Activated gamma-delta T cell treated with Interleukin-2 at 50 U/mL for 16 hours (primary cell): ENCODE measurements at places on chromosomes 4 and X.
A peak's percentile ranks its signal among the peaks of the same experiment; 100 is the strongest.

DNA sequence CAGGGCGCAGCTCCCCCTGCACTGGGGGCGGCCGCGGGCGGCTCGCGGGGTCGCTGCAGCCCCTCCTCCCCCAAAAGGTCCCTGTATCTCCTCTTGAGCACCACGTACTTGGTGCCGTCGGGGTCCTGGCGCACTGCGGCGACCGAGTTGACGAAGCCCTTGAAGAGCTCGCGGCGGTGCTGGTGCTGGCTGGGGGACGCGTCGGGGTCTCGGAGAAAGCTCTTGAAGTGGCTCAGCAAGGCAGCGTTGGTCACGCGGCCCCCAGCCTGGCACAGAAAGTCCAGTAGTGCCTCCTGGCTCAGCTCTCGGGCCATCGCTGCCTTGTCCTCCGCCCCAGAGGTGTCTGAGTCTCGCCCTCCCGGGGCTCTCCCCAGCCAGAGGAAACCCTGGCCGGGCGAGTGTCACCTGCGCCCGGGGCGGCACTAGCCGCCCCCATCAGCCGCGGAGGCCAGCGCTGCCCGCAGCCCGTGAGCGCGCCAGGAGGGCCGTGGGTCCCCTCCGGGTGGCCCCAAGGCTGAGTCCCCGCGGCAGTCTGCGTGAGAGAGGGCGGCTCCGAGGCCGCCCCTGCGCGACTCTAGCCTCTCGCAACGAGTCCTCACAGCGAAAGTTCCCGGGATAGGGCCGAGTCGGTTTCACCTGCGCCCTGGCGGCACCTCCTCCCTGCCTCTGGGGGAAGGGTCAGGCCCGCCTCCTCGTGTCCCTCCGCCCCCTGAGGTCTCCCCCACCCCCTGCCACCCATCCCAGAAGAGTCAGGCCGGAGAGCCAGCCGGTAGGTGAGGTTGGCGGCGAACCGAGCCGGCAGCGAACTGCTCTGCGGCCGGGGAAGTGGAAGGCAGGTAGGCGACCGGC lies at the start of gene SOWAHB:
Gene SOWAHB (minus strand): TSS at position 609 of the 849 bp plus-strand sequence. CDS start 295 bp downstream, at position 314.
- DNase-seq, result peak; percentile 16

GRCh38 chrX:50111742-50112141 lies 89.1 kb downstream of the AKAP4 start:
- DNase-seq, result no peak

DNA sequence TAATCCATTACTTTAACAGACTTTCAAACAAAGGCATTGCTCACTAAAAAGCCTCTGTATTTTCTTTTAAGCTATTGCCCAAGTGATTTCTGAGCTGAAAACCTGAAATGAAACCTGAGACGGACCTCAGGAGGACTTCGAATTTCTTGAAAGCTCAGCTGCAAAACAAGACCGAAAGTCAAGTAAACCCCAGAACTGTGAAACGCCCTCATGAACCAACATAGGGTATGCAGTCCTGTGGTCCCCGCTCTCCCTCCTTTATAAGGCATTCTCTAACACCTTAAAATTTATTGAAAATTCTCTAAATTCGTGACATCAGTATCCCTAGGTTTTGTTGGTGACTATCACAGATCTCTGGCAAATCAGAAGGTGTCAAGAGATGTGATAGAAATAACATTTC lies 91.8 kb downstream of the SHISA3 start:
- no peak for DNase-seq

GRCh38 chr4:146033149-146033548 lies 94.5 kb upstream of the ZNF827 start:
- DNase-seq, result no peak

- DNase-seq, result no peak
These were observed 26.8 kb upstream of the AREG start for GRCh38 chr4:74418063-74418670.

GRCh38 chr4:169150806-169151205 lies 120.0 kb downstream of the SH3RF1 start:
- no peak for DNase-seq

DNA sequence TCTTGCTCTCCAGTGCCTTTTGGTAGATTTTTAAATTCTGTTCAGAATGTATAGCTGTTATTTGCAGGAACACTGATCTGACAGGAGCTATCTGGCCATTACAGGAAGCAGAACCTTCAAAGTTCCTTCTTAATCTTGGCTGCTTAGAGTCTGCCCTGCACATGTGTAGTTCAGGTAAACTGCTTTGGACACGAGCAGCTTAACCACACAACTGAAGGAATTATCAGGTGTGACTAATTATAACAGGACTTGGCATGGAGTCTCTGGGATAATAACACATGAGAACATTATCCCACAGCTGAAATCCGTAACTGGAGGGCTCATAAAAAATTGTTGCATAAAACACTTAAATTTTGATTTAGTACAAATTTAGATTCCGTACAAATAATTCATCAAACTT lies 11.6 kb upstream of the ING2 start:
- no peak for DNase-seq

GRCh38 chrX:53186351-53186750 lies 38.7 kb downstream of the KDM5C start:
- no peak for DNase-seq

DNA sequence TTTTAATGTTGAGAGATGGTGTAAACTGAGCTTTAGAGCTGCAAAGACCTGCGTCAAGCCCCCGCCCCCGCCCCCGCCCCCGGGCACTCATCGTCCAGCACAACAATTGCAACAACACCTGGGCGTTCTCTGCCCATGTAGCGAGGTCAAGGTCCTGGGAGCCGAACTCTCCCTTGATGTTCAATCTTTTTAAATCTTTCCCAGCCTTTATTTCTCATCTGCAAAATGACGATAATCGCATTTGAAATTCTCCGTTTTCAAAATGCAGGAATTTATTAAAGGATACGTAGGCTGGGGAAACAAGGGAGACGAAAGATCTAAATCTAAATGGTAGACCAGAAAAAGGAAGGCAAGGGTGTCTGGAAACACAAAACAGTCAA lies 648 bp upstream of the MSMO1 start:
- DNase-seq, result no peak

DNA sequence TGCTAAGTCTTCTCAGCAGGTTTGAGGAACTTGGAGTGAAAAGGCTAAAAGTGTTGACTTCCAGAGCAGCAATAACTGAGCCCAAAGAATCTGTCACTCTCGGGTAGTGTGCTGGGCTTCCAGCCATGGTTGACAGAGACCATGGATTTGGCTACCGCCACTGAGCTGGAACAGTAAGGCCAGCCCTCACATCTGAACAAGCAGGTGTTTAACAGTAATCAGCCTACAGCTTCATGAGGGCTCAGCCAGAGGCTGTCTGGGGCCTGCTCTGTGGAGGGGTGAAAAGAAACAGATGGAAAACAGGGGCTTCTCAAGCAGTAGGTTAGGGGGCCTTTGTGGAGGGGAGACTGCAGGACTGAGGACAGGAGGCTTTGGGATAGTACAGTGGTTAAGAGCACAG lies 14.9 kb downstream of the RASL11B start:
- no peak for DNase-seq

DNA sequence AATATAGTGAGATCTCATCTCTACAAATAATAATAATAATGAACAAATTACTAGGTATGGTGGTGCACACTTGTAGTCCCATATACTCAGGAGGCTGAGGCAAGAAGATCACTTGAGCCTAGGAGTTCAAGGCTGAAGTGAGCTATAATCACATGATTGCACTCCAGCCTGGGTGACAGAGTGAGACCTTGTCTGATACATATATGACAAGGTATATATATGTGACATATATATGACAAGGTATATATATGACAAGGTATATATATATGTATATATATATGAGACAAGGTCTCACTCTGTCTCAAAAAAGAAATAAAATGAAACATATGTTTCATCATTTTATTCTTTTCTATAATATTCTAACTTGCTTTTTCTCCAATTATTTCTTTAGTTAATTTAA lies 278.1 kb upstream of the TET2 start:
- no peak for DNase-seq

GRCh38 chr4:74189331-74190043 lies 31.6 kb downstream of the MTHFD2L start:
- DNase-seq, result no peak

GRCh38 chr4:27921231-27921630 lies 1060.6 kb downstream of the STIM2 start:
- DNase-seq, result no peak

DNA sequence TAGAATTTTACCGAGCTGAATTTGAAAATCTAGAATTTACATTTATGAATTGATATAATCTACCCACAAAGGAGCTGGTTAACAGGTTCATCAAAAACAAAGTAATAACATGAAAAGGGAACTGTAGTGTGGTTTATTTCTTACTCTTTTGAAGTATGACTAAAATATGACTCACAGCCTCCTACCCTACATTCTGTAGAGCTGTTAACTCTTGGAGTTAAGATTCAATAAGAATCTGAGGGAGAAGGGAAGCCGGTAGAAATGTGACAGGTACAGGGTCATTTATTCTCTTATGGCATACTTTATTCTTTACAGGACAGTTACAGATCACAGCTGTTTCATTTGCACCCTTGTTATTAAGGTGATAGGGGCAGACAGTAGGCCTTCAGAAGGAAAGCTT lies 132.2 kb upstream of the FAM47B start:
- no peak for DNase-seq

DNA sequence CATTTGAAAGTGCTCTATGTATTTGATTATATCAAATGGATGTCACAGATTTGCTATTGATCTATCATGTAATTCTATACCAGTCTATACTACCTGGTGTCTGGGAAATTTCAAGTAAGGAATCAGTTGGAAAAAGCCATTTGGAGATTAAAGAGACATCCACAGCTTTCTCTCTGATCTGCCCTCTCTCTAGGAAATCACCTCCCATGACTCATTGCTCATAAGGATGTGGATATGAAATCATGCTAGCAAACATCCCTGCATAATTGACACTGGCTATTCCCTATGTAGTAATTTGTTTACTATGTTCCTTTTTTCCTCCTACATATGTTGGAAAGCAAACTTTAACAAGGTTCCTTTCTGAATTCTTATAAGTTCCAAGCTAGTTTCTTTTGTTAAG lies 94.3 kb downstream of the TEX13A start:
- DNase-seq, result no peak

- no peak for DNase-seq
These were observed 33.1 kb downstream of the LNX1 start for GRCh38 chr4:53558065-53558801.

DNA sequence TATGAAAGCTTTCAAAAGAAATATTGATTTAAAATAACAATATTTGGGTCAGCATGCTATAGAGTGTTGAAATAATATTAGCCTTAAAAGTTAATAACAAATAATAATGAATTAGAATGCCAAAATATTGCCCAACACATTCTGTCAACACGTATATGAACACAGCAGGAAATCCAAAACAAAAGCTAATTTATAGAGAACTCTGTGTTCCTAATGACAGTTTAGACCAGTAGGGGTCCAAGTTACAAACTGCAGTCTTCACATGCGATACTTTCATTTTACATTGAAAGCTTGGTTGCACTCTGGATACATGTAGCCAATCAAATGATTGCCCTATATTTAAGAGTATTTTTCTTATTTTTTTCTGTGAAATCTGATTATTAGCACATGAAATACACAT lies 274.4 kb downstream of the DCTD start:
- no peak for DNase-seq

GRCh38 chr4:168707205-168707604 lies 210.4 kb downstream of the PALLD start:
- DNase-seq, result no peak

- no peak for DNase-seq
These were observed 268.7 kb downstream of the MAPK10 start for GRCh38 chr4:86091201-86091600.

DNA sequence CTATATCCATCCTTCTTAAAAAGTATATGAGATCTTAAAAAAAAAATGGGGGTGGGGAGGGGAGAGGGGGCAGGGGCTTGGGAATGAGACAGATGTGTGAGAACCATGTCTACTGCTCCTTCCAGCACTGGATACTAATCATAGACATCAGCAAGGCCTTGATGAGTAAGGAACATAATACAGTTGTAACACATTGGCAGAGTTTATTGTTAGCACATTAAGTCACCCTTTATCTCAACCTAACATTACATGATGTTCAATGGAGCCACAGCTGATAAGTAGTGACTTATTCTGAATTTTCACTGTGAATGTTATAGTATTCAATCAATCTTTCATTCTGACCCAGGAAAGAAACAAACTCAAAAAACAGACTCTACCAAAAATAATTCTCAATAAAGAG lies 47.3 kb upstream of the KCNE5 start:
- DNase-seq, result no peak

DNA sequence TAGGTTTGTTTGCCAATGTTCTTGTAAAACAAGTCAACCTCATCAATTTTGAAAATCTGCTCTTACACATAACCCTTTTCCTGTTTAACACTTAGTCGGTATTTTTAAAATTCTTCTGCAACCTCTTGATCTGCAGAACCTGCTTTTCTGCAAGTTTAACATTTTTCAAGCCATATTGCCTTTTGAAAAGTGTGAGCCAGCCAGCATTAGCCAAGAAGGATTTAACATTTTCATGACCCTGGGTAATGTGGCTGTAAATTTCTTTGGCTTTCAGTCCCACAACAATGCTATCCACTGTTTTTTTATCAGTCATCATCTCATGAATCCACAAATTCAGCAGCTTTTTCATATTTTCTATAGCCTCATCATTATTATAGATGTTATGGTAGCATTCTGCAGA lies 956.5 kb downstream of the FAT4 start:
- DNase-seq, result no peak

- no peak for DNase-seq
These were observed 15.6 kb downstream of the XPNPEP2 start for GRCh38 chrX:129754056-129755024.

GRCh38 chr4:110198435-110199416 lies at the start of gene ELOVL6:
Gene ELOVL6 (minus strand): TSS chr4:110198615. CDS start chr4:110198335, 280 bp downstream.
- DNase-seq, result peak; percentile 13

GRCh38 chr4:53562409-53562808 lies 28.9 kb downstream of the LNX1 start:
- DNase-seq, result no peak

DNA sequence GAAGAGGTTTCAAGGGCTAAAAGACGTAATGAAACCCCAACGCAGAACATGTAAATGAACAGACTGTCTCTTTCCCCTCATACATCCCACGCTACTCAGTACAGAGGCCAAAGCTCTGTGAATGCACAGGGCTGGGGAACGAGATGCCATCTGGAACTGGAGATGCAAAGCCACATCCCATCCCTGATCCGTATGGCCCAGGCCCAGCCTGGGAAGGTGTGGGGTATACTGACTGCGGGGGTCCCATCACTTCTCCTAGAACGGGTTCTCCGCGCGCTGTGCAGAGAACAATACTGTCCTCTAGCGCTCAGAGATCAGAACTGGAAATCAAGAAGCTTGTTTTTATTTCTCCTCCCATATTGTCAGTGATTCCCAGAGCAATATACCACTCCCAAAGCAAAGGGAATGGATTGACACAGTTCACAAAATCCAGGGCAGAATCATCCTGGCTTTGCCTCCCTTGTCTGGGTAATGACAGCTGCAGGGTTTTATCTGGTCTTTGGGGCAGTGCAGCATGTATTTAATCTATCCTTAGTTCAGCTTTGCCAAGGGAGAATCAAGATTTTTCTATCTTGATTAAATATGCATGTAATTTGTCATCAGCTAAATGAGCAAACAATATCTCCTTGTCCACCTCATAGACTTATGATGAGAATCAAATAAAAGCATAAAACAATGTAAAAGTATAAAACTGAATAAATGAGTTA lies 47.3 kb upstream of the TLR3 start:
- no peak for DNase-seq
